ENCODE measurements at places on chromosomes 13 and 19.

- DNase-seq, result peak; percentile 87
Observed at GRCh38 chr13:99357131-99357596, 50.0 kb upstream of the GPR183 start.

GRCh38 chr13:106566641-106567473 is 1.1 kb downstream of the ARGLU1 start:
- peak; percentile 73 for DNase-seq

GRCh38 chr13:112716461-112716820 is 26.6 kb downstream of the ATP11A start:
- no peak for DNase-seq

DNA sequence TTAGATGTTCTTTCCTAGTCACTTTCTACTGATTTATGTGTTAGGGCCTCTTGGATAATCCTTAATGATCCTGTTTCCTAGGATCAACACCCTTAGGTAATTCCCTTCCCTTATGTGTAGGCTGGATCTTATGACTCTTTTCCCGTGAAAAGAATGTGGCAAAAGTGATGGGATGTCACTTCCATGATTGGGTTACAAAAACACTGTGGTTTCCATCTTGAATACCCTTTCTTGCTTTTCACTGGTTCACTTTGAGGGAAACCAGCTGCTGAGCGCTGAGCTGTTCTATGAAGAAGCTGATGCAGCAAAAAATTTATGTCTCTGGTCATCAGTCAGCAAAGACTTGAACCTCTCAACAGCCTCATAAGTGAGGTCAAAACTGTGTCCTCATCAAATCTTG is 609.4 kb downstream of the OLFM4 start:
- DNase-seq, result no peak

- DNase-seq, result no peak
Observed at GRCh38 chr19:12936582-12936981, 1.8 kb upstream of the CALR start.

DNA sequence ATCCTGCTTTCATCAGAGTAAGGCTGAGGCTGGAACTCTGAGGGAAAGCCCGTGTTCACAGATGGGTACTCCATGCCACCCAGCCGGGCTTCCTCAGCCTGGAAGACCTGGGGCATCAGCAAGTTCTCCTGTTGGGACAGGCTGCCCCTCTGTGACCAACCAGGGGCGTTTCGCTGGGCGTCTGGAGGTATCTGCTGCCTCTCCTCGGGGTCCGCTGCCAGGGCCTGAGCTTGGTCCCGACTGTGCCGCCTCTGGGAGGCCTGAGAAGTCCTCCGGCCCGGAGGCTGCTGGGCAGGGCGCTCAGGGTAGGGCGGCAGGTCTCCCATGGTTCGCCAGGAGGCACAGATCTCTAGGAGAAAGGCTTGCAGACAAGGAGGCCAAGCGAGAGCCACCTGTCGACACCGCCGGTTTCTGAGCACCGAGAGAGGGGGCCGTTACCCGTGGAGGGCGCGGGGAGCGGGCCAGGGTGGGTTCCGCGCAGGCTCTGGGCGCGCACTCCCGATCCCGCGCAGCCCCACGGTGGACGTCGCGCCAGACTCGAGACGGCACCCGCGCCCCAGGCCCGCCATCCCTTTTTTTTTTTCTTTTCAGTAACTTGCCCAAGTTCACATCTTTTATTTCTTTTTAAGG is at the start of gene RSPH6A:
RSPH6A (minus strand) TSS at position 458 of the 630 bp plus-strand sequence; CDS start at position 326, 132 bp downstream.
- no peak for DNase-seq

GRCh38 chr19:38019396-38019724 is 112.4 kb downstream of the SIPA1L3 start:
- no peak for DNase-seq

DNA sequence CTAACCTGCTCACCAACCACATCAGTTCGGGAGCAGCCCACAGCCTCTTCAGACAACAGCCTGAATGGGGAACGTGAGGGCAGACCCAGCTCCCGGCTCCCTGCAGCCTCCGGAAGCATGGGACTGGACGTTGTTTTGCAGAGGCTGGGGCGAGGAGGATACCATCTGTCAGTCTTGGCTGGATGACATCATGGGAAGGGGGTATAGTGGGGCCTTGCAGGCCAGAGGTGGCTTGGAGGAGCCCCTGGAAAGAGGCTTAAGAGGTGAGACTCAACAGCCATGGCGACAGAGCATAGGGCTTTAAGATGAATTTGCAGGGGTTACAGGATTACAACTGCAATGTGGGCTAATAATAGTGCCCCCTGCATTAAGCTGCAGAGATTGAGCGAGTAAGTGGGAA is 1.5 kb downstream of the FXYD3 start:
- no peak for DNase-seq

- DNase-seq, result no peak
Observed at GRCh38 chr19:35256566-35256965, 7.8 kb downstream of the LSR start.

- DNase-seq, result no peak
Observed at GRCh38 chr19:30755581-30755980, 383.4 kb downstream of the ZNF536 start.

DNA sequence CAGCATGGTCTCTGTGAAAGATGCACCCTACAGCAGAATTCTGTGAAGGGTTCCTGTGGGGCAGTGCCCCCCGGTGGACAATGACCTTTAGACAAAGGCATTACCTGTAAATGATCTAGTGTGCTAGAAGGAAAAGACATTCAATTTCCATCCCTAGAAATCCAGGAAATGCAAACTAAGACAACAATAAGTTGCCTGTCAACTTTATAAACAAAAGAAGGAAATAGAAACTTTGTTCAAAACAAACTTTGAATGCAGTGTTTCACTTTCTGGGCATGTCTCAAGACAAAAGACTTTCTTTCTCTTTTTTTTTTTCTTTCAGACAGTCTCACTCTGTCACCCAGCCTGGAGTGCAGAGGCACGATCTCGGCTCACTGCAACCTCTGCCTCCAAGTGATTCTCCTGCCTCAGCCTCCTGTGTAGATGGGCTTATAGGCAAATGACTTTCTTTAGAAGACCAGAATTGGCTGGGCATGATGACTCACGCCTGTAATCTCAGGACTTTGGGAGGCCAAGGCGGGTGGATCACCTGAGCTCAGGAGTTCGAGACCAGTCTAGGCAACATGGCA is 15.5 kb downstream of the TEX101 start:
- no peak for DNase-seq

DNA sequence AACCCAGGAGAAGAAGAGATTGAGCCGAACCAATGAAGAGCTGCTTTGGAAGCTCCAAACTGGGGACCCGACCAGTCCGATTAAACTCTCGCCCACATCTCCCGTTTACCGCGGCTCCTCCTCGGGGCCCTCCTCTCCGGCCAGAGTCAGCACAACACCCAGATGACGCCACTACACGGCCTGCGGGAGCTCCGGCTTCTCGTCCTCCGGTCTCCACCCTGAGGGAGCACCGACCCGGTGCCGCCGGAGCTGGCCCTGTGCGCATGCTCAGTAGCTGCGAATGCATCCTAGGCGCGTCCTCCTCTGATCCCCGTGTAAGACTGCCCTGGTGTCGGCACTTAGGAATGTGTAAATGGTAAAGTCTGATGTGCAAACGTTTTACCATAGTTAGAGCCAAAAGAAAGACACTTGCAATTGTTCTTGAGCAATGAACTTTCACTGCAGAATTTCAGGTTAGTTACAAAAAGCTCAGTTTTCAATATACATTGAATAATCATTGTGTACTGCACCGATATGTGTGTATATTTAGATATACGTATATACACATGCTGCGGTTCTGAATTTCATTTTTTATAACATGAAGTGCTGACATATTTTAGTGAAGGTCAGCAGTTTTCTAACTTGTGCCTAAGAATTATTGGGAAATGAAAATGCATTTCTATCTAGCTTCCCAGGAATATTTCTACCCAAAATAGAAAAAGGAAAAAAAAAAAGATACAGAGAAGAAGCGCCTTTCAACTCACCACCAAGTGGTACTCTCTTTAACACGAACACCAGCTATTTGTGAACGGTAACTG is 92.2 kb downstream of the SLC7A1 start:
- DNase-seq, result peak; percentile 26

GRCh38 chr13:81986308-81986707 is 1645.4 kb upstream of the SPRY2 start:
- no peak for DNase-seq

- no peak for DNase-seq
Observed at GRCh38 chr19:54364775-54365257, at the start of gene LAIR1. TSS of gene LAIR1 (minus strand) at chr19:54364931. CDS start at chr19:54364804, 127 bp downstream.

- peak; percentile 75 for DNase-seq
Observed at GRCh38 chr13:99045396-99045795, 67.5 kb upstream of the DOCK9 start.

- peak; percentile 90 for DNase-seq
Observed at GRCh38 chr13:98571955-98572662, 4.8 kb downstream of the STK24 start.

DNA sequence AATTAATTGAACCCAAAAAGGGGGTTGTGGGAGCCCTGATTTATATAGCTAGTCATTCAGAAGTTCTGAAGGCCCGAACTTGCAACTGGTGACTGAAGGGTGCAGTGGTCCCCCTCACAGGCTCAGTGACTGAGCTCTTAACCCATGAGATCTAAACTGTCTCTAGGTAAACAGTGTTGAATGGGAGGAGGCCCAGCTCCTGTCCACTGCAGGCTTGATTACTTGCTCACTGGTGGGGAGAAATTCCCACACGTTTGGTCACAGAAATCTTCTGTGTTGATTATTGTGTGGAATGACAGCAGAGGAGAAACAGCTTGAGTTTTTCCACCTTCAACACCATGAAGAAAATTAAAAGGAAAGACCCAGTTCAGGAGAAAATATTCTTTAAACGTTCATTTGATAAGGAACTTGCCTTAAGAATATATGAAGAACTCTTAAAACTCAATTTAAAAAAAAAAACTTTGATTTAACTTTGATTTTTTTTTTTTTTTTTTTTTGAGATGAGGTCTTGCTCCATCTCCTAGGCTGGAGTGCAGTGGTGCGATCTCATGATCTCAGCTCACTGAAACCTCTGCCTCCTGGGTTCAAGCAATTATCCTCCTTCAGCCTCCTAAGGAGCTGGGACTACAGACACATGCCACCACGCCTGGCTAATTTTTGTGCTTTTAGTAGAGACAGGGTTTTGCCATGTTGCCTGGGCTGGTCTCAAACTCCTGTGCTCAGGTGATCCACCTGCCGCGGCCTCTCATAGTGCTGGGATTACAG is 249.3 kb downstream of the UQCRFS1 start:
- DNase-seq, result peak; percentile 35

DNA sequence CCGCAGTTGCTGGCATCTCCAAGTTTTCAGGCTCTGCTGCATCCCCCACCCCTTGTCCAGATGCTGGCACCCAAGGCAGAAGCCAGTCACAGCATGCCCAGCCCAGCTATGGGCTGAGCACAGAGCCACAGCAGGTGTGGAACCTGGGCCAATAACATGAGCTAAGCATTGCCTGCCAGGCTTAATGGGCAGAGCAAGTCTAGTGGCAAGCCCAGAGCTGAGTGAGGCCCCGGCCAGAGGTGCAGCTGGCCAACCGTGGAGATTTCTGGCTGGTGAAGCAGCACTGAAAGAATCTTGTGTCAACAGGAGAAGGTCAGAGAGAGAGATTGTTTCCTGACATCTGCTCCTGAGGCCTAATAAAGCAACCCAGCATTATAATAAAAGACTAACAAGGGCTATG is 111.0 kb downstream of the B3GLCT start:
- DNase-seq, result no peak

DNA sequence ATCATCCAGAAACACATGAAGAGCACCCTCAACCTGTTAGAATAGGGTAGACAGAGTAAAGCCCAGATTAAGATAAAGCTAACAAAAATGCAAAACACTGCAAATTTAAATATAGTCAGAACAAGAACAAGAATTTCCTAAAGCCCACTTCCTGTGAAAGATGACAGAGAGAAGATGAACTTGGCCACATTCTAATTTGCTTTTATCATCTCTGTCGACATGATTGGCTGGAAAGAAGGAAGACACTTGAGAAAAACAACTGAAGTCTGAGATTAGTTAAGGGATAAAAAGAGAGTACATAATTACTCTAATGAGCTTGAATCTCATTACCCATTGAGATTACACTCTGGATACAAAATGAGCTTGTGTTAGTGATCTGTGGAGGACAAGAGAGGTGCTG is 537.6 kb downstream of the KLF5 start:
- no peak for DNase-seq

- DNase-seq, result no peak
Observed at GRCh38 chr19:55075371-55075998, at the start of gene EPS8L1. TSS of gene EPS8L1 (plus strand) at chr19:55075869. CDS start at chr19:55076445, 576 bp downstream.

- DNase-seq, result peak; percentile 6
Observed at GRCh38 chr13:99495466-99496183, 5.6 kb upstream of the TM9SF2 start.

GRCh38 chr19:5038631-5039271 is 69.8 kb downstream of the KDM4B start:
- DNase-seq, result peak; percentile 51

GRCh38 chr19:37309834-37310575 is 60.9 kb upstream of the ZNF527 start:
- no peak for DNase-seq

GRCh38 chr13:51179432-51179971 is 42.7 kb upstream of the FAM124A start:
- DNase-seq, result no peak

GRCh38 chr13:94851576-94851975 is 139.2 kb upstream of the SOX21 start:
- DNase-seq, result no peak

DNA sequence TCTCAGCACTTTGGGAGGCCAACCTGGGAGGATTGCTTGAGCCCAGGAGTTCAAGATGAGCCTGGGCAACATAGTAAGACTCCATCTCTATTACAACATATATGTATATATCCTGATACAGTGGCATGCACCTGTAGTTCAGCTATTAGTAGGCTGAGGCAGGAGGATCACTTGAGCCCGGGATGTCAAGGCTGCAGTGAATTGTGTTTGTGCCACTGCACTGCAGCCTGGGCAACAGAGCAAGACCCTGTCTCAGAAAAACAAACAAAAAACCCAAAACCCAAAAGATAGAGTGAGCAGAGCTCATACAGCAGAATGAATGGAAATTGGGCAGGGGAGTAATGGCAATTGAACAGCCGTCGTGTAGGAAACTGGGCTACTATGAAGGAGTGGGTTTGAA is 17.3 kb upstream of the SHKBP1 start:
- no peak for DNase-seq

GRCh38 chr13:93878675-93879074 is 600.8 kb downstream of the DCT start:
- DNase-seq, result no peak
